ENCODE measurements at places on chromosomes 5 and 9.

DNA sequence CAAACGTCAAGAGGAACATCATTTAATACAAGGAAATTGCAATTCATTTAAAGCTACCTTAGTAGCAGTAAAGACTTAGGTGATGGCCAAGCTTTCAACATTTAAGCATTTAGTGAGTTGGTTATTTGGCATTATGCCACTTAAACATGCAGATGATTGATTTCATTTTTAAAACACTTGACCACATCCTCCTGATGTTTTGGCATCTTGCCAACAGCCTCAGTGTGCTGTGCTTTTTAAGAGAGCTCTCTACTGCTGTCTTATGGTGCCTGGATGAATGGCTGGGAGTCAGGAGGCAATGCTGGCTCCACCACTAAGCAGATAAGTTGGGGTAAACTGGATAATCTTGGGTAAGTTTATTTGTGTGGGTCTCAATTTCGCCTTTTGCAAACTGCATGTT, 364.5 kb downstream of the MAN2A1 start:
- DNase-seq: no peak

GRCh38 chr5:37206736-37207135, 42.4 kb downstream of the CPLANE1 start:
- no peak for DNase-seq

DNA sequence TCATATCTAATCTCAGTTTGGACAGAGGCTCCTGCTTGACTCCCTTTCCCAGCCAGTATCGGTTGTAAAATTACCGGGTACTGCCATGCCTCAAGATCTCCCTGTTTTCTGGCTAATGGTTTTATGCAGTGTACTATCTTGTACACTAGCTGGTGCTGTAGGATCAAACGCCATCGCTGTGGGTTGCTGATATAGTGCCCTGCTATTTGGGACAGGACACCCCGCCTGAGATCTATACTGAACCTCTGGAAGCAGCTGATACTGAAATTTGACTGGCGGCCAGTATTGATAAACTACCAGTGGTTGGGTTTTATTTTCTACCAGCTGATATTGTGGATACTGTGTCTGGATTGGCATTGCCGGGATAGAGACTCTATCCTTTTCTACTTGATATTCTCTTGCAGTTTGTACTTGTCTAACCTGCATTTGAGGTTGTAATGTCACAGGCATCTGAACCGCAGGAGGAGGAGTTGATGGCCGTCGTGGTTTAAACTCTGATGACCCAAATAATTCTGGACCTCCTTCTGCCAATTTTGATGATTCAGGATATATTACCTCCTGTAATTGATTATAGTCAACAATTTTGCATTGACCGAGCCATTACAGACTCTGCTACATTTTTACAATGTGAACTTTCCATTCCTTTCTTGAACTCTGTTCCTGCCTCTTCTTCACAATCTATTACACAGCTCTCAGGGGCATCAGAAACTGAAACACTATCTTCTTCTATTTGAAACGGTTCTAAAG, 112.5 kb upstream of the LARP1 start:
- DNase-seq: no peak

- DNase-seq: no peak
These were observed 1.5 kb upstream of the CLIC3 start for GRCh38 chr9:136997830-136998234.

GRCh38 chr5:58980890-58981289, 398.0 kb downstream of the RAB3C start:
- DNase-seq: no peak

GRCh38 chr5:126973193-126973592, 57.2 kb downstream of the MARCHF3 start:
- no peak for DNase-seq

DNA sequence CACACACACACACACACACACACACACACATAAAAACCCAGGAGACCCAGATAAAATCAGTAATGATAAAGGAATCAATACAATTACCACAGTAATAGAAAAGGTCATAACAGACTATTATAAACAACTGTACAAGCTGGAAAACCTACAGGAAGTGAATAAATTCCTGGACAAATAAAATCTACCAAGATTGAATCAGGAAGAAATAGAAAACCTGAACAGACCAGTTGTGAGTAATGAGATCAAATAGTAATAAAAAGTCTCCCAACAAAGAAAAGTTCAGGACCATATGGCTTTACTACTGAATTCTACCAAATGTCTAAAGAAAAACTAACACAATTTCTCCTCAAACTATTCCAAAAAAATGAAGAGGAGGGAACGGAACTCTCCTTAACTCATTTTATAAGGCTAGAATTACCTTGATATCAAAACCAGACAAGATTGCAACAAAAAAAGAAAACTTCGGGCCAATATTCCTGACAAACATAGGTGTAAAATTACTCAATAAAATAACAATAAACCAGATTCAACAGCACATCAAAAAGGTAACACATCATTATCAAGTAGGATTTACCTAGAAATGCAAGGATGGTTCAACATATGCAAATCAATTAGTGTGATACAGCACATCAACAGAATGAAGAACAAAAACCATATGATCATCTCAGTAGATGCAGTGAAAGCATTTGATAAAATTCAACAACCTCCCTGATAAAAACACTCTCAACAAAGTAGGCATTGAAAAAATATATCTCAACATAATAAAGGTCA, 325.2 kb upstream of the POU5F2 start:
- DNase-seq: no peak

DNA sequence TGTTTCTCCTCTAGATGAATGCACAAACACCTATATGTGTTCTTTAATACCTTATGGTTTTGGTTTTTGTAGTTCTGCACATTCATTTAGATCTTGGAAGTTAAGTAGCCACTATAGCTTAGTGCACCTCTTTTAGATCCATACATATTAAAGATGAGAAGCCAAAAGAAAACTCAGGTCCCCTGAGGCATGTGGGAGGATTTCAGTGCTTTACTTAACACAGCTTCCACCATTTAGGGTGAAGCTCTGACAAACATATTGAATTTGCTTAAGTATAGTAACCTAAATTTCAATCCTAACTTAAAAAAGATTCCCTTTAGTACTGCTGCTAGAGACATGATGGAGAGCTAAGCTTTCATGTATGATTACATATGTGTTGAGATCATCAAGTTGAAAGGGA, 25.6 kb upstream of the RICTOR start:
- DNase-seq: no peak

- DNase-seq: no peak
These were observed 112.5 kb upstream of the SLIT3 start for GRCh38 chr5:169413416-169413815.

DNA sequence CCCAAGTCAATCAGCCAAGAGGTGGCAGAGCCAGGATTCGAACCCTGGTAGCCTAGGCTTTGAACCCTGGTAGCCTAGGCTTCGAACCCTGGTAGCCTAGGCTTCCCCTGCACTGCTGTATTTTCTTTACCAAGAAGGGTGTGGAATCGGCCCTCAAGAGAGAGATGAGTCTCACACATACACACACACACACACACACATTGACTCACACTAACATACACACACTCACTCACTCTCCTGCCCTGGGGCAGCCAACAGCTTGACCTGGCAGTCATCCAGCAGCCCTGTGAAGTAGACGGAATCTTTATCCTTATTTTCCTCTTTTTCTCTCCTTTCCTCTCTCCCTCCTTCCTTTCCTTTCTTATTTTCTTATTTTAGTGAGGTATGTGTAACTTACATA, 55.4 kb upstream of the RPL26L1 start:
- DNase-seq: no peak

- DNase-seq: no peak
These were observed 858 bp upstream of the SOWAHA start for GRCh38 chr5:132812123-132812765.

DNA sequence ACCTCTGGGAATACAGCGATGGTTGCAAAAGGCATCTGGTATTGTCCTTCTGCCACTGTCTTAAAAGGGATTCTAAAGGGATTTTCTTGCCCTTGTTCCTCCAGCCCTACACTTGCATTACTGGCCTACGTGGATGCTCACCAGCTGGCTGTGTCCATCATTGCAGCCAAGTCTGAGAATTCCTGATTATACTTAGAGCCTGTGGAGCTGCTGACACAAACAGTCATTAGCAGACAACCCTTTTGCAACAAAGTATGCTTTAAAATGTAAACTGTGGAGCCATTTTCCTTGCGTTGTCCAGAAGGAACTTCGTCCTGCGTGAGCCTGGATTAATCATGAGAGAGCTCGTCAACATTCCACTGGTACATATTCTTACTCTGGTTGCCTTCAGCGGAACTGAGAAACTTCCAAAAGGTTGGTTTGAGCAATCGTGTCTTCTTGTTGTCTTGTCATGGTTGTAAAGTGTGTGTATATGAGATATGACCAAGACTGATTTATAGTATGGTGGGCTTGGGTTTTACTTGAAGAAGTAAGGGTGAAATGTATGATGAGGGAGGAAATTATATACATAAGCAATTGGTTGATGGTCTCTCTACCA, at the start of gene MUSK:
Gene MUSK (plus strand): TSS at position 222 of the 598 bp plus-strand sequence. CDS start 114 bp downstream, at position 336.
- DNase-seq: no peak

DNA sequence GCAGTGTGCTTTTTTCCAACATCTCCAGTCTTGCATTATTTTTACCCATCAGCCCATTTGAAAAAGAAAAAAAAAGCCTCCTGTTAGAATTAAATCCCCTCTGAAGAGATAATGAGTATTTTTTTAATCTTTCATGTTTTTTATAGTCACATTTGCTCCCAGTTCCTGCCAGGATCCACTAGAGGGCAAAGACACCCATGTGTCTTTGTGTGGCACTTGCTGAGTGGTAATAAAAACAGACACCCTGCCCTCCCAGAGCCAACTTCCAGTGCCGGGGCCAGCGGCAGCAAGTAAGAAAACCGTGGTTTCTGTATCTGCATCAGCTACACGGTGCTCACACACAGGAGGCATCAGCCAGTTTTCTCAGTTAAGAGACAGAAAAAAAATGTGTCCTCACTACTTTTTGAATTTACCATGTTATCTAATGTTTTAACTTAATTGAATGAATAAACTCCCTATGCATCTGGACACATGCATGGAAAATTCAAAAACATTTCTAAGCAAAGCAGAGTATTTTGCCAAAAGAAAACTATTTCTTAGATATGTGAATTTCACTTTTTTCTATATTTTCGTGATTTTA, 70.2 kb upstream of the PLEKHG4B start:
- DNase-seq: no peak

Measured in GM06990 (cell line).